Omental fat pad (tissue), 4 donors: ENCODE measurements at places on chromosomes 7 and 10.

- DNase-seq, result no peak
Measured at GRCh38 chr10:93993782-93994437, at the start of gene PLCE1. Gene PLCE1 (plus strand): TSS chr10:93993931. CDS start chr10:94031047, 37,116 bp downstream.

DNA sequence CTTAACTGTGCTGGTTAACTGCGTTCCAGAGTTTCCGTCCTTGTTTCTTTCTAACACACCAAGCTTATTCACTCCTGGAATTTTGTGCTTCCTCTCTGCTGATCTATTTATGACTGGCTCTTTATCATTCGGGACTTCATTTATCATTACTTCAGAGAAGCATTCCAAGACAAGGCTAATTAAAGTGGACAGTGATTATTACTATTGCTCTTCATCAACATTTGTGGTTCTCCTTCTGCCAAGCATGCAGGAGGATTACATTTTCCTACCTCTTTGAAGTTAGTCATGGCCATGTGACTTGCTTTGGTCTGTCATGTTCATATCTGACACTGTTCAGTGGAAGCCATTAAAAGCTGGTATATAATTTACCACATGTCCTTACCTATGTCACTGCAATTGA, 172.4 kb upstream of the AGR3 start:
- DNase-seq, result no peak

DNA sequence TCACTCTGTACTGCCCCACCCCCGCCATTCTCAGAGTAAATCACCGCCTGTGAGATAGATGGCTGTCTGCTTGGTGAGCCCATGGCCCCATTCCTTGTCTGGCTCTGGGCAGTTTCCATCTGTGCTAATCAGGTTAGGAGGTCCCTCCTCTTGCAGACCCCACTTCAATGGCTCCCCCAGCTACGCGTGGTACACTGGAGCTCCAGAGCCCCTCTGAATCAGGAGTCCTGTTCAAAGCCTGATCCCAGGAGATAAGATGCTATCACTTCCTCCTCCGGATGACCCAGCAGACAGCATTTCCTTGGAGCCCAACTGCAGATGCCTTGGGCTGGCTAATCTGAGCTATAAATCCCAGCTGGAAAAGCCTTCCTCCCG, 122.3 kb downstream of the SH3PXD2A start:
- no peak for DNase-seq

GRCh38 chr10:8369666-8370065, 315.2 kb downstream of the GATA3 start:
- no peak for DNase-seq

DNA sequence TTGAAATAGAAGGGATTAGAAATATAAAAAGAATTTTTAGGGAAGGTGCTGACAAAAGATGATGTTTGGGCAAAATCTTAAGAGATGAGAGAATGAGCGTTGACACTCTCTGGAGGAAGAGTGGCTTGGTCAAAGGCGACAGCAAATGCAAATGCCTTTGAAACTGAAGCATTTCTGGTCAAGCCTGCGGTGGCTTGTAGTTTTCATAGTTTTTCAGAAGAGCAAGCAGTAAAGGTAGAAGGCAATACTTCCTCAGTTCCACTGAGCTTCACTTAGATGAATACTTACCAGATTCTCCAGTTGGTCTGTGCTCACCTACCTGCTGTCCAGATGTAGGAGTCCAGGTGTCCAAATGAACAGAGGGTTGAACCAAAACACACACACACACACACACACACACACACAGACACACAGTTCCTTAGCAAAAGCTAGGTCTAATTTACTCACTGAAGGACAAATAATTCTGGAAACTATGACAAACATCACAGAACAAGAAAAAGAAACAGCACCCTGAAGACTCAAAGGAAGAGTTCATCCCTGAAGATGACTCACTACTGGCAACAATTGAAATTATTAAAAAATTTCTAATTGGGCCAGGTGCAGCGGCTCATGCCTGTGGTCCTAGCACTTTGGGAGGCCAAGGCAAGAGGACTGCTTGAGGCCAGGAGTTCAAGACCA, 12.1 kb upstream of the STK17A start:
- DNase-seq, result no peak

GRCh38 chr10:121417298-121417697, 180.9 kb downstream of the FGFR2 start:
- DNase-seq, result no peak

DNA sequence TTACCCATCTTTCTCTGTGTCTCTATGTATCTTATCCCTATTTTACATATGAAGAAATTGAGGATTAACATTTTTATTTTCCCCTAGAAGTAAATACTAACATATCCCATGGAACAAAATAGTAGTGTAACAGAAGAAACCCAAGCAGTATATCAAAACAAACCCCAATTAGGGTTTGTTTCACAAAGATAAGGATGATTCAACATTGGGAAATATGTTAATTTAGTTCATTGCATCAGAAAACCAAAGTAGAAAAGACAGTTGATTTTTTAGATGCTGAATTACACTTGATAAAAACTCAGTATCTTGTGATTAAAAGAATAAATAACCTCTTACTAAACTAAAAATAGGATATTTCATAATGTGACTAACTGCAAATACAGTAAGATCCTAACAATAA, 87.8 kb downstream of the GLCCI1 start:
- DNase-seq, result no peak

DNA sequence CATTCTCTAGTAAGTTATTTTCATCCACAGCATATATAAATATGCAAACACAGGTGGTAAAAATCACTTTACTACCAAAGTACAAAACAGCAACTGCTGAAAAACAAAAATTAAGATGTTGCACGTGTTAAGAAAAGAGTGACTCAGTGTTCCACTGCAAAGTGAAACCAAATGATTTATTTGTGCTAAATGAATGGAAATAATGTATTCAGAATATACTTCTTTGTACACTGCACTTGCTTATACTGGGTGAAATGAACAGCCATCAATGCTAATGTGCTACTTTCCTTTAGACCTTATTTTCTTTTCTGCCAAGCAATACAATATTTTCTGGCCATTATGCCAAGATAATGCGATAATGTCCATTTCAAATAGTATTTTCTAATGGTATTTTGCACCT, 38.3 kb upstream of the MRLN start:
- DNase-seq, result no peak

DNA sequence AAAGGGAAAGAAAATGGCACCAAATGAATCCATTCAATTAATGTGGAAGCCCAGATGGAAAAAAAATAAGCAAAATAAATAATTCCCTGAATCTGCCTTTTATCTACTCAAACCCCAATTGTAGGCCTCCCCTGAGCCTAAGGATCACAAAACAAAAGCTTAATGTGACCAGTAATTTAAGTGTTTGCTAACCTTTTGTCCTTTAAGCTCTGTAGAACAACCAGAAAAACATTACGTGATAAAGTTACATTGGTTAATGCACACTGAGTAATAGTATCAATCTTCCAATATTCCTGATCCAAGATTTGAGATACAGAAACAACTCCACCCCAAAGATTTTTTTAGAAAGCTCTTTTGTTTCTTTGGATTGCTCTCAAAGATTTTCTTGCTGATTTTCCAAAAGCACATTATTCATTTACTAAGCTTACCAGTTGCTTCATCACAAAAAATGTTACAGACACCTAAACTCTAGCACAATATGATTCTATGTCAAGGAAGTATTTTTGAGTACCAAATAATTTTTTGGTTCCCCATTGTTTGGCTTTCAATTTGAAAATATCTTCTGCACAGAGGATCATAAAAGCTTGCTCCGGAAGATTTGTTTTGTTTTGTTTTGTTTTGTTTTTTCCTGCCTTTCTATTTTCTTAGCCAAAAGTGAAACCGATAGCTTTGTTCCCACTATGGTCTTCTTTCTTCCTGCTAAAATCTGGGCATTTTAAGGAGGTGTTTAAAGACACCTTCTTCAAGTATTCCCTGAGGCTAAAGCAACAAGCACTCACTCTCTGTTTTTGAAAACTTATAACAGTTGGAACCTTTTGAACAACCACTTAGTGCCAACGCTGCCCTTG, 54.2 kb downstream of the TRIL start:
- no peak for DNase-seq

DNA sequence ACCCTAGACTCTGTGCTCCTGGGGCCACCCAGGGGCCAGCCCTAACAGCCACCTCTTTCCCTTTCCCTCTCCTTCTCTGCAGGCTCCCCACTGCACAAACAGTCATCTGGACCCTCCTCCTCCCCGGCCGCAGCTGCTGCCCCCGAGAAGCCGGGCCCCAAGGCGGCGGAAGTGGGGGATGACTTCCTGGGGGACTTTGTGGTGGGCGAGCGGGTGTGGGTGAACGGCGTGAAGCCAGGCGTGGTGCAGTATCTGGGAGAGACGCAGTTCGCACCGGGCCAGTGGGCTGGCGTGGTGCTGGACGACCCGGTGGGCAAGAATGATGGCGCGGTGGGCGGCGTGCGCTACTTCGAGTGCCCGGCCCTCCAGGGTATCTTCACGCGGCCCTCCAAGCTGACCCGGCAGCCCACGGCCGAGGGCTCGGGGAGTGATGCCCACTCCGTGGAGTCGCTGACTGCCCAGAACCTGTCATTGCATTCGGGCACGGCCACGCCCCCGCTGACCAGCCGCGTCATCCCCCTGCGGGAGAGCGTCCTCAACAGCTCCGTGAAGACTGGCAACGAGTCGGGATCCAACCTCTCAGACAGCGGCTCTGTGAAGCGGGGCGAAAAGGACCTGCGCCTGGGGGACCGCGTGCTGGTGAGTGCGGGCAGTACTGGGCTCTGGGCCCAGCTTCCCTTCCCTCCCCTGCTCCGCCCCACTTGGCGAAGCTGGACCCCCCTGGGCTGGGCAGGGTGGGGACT, 49.3 kb downstream of the CLIP2 start:
- no peak for DNase-seq

- no peak for DNase-seq
Measured at GRCh38 chr7:156823435-156823834, 69.5 kb downstream of the LMBR1 start.

DNA sequence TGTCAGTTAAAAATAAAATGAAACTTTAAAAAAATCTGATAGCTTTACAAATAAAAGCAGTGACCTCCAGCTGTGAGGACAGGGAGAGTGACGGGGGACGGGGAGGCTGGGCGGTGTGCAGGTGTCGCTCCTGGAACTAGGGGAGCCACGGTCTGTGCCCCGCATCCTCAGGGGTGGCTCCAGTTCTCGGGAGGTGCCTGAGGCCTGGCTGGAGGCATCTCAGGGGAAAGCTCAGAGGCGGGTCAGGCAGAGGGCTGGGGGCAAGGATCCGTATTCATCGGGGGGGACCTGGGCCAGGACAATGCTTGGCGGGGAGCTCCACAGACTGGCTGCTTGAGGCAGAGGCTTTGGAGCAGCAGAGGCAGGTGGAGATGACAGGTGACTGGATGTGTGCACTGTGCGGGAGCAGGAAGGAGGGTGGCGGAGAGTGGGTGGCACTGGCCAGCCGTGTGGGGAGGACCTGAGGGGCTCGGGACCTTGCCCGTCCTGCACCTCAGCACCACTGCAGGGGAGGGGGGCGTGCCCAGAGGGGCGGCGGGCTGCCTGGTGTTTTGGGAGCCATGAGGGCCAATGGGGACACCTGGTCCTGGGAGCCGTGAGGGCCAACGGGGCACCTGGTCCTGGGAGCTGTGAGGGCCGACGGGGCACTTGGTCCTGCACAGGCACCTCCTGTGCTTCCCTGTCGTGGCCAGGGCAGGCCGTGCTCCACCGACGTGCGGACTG, 13.2 kb downstream of the PWWP2B start:
- DNase-seq, result no peak

GRCh38 chr7:107815254-107815882, 12.3 kb upstream of the SLC26A3 start:
- DNase-seq, result no peak

- no peak for DNase-seq
Measured at GRCh38 chr10:89295597-89295996, 6.2 kb upstream of the IFIT2 start.
